ENCODE measurements at places on chromosomes 13 and 19.

- peak; percentile 84 for DNase-seq
Measured at GRCh38 chr19:17281391-17282304, at the start of gene ANKLE1. TSS of gene ANKLE1 (plus strand) at chr19:17281901. CDS start at chr19:17281921, 20 bp downstream.

DNA sequence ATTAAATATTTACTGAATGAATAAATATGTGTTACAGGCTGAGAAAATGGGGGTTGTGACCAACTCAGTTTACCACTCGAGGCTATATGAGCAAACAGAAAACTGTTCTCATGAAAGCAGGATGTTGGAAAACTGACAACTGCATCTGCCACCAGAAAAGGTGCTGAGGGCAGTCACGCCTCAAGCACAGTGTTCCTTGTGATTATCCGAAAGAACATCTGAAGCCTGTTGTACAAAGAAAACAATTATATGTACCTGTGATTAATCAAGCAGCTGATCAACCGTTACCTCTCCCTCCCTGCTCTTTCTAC is 6.2 kb upstream of the KLK13 start:
- no peak for DNase-seq

GRCh38 chr13:75702476-75702875 is 66.3 kb downstream of the LMO7 start:
- DNase-seq, result no peak

GRCh38 chr19:16293118-16294091 is 31.2 kb upstream of the KLF2 start:
- DNase-seq, result no peak

GRCh38 chr19:55304279-55304978 is 20.6 kb downstream of the BRSK1 start:
- peak; percentile 78 for DNase-seq

DNA sequence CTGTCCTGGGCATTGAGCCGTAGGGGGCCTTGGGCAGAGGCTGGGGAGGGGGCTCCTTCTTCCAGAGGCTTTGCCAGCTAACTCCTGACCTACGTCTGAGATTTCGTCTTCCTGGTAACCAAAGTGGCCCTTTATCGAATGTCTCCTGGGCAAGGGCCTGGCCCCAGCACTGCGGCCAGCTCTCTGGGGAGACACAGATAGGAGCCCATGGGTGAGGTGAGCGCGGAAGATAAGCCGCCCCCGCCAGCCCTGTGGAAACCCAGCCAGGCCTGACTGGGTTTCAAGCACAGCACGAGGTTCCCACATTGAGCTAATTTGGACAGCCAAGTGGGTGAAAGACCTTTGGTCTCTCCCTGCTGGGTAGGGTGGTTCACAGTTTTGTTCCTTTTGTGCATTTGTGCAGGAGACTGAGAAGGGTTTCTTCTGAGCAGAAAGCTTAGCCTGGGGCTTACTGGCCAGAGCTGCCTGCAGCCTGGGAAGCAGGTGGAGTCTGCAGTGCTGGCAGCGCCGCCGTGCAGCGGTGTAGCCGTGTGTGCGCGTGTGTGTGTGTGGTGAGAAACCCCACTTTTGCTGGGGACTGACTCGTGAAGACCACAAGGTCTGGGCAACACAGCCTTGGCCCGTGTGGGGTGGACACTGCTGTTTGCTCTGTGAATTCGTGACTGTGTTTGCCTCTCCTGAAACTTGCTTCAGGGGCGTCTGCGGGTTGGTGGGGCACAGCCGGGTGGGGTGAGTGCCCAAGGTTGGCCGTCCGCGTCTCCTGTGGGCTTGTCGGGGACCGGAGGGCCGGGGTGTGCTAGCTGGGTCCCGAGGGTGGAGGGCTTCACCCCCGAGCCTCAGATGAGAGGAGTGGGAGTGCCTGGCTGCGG is 2.5 kb downstream of the BSG start:
- DNase-seq, result peak; percentile 77

DNA sequence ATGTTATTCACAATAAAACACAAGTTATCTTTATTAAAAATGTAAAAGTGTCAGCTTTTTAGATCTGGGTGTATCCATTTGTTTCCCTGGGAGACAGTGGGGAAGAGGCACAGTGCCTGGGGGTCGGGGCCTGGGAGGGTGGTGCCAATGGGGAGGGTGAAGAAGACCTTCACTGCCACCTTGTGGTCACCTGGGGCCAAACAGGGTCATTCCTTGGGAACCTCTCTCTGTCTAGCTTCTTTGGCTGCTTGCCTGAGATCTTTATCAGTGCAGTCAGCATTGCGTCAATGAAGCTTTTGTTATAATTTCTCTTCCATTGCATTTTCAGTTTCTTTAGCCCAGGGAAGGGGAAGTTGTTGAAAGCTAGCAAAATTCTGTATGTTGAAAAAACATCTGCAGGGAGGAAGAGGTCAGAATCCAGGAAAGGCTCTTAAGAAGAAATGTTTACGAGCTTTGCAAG is 39.1 kb downstream of the PCDH8 start:
- peak; percentile 85 for DNase-seq

GRCh38 chr19:2631213-2631821 is 71.2 kb downstream of the GNG7 start:
- no peak for DNase-seq

GRCh38 chr13:43965459-43965845 is 85.7 kb downstream of the LACC1 start:
- no peak for DNase-seq

GRCh38 chr19:29887442-29887855 is 54.6 kb upstream of the URI1 start:
- no peak for DNase-seq

DNA sequence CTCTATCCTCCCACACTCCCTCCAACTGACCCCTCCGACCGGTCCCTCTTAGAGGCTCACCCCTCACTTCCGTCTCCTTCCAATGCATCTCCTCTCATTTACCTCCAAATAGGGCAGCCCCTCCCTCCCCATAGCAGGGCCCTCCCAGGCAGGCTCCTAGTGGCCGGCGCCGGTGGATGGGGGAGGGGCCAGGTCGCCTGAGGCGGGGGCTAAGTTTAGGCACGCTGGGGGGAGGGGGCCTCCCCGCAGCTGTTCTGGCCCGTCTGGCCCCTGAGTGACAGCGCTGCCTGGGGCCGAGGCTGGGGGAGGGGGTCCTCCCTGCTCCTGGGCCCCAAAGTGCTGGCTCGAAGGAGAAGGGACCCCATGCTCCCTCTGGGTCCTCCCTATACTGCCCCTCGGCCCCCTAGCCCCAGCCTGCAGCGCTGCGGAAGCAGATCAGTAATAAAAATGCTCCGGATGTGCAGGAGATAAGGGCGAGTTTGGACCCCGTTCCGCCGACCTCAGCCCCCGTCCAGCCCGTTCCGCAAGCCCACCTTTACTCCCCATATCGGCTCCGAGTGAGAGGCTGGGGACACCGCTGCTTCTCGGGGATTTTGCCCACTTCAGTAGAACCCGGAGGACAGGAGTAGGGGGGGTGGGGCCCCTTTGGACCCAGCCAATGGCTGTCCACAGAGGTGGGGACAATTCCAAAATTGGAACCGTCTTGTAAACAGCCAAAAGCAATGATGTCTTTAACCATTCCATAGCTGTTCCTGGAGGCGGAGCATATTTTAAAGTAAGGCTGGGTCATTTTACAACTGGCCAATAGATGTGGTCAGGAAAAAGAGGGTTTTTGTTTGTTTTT is 4.0 kb downstream of the RTN2 start:
- peak; percentile 77 for DNase-seq

GRCh38 chr19:13622766-13623715 is 116.8 kb upstream of the CACNA1A start:
- DNase-seq, result no peak

GRCh38 chr13:78598966-78599644 is 4.2 kb downstream of the POU4F1 start:
- DNase-seq, result no peak

DNA sequence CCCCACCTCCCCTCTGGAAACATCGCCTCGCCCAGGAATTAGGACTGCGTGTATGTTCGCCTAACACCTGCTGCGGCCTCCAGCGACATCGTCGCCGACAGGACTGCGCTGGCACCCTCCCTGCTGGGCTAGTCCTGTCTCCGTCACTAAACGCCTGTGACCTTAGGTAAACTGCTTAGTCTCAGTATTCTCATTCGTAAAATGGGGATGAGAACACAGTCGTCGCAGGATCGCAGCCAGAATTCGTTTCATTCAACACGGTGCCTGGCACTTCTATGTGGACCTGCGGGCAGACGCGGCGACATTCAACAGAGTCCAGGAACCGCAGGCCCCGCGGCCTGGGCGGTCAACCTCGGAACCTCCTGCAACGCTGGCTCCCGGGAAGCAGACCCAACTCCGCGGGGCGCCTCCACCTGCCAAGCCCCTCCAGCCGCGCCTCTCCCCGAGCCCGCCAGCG is 485 bp downstream of the CRYL1 start:
- DNase-seq, result peak; percentile 33

GRCh38 chr19:48136547-48136946 is 25.9 kb upstream of the PLA2G4C start:
- no peak for DNase-seq

- no peak for DNase-seq
Measured at GRCh38 chr13:48994706-48995105, 19.0 kb downstream of the FNDC3A start.

Measured in GM20000 (cell line).